GM04503 (cell line): ENCODE measurements at places on chromosomes 16 and 17.

DNA sequence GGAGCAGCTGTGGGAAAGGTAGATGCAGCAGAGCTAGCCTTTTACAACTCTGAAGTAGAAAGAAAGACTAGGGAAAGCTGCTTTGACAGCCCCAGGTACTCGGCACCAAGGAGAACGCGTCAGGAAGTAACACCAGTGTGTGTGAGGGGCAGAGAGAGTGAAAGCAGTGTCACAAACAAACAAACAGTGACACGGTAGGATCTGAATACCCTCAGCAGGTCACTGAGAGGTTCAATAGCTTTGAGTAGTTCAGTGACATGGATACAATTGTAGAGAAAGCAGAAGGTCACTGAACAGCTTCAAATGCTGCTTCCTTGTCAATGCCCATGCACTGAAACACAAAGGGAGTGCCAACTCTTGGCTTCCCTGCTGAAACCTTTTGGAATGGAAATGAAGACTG, 150.3 kb upstream of the C17orf78 start:
- DNase-seq: no peak

- no peak for DNase-seq
Observed at GRCh38 chr16:88686062-88686438, 257 bp downstream of the SNAI3 start.

- DNase-seq: no peak
Observed at GRCh38 chr17:7023576-7024401, 939 bp downstream of the BCL6B start.

DNA sequence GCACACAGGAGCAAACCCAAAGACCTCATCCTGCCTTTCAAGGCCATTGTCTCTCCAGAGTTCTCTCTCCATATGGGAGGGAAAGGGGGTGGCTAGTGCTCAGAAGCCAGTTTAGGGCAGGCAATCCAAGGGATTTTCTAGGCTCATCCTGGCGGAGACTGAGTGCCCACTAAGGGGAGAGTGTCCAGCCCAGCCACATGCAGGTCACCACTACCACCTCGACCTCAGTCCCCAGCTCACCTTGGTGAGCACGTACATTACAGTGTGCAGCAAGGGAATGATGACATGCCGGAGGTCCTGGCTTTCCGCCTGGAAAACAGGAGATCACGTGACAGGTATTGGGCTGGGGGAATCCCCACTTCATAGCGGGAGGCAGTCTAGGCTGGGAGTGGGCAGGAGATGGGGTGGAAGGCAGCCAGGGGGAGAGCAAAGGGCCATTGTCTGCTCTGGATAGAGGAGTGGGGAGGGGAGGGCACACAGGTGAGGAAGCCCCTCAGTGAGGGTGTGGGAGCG, 29.9 kb downstream of the PIK3R6 start:
- no peak for DNase-seq
